Left ventricle myocardium superior (tissue), 1 donor: ENCODE measurements at places on chromosomes 3 and 15. TPM values are rescaled to one million over a fixed set of nuclear protein-coding genes. Genes with fewer than 3 reads are reported as not detected.

- DNase-seq: no peak
Observed at GRCh38 chr3:32374788-32375595, 16.7 kb upstream of the CMTM7 start.

DNA sequence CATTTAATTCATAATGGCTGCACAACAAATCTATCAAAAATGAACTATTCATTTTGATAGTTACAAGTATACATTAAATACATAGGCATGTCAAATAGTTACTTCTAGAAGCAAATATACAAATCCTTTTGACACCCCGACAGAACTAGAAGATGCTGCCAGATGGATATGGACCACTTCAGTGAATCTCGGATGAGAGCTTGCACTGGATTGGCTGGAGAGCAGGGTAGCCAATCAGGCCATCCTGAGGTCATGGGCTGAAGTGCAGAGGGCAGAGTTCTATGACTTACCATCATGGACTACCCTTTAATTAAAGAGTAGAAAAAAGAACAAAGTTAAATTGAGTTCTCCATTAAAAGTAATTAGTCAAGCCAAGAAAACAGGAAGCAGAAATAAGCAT lies 8.3 kb downstream of the CCNL1 start:
- no peak for DNase-seq

- peak; percentile 29 for DNase-seq
Observed at GRCh38 chr15:60299452-60300047, 98.2 kb downstream of the ANXA2 start.

GRCh38 chr3:27219127-27219845 lies 149.9 kb downstream of the NEK10 start:
- DNase-seq: no peak

GRCh38 chr3:57160076-57160764 lies 4.9 kb downstream of the IL17RD start:
- peak; percentile 59 for DNase-seq

DNA sequence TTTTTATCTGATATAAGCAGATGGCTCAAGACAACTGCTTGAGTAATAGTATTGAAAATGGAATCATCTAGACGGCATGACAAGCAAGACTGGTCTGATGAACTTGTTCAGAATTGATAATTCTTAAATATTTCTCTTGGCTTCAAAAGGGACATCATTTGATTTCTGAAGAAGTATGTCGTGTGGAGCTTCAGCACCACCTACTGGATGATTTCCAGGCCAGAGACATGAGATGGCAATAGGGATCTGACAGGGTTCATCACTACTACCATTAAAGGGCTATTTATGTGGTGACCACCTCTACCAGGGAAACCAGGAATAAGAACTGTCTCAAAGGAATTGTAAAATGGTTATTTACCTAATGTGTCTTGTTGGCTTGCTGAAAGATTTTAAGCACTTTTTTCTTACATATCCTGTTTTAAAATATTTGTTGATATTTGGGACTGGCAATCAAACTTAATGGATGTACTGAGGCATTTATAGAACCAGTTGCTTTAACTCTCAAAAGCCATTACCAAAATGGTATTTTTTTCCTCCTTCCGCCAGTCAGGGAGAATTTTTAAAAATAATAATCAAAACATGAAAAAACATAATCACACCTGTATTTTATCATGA lies 99.5 kb upstream of the FAM98B start:
- peak; percentile 43 for DNase-seq

DNA sequence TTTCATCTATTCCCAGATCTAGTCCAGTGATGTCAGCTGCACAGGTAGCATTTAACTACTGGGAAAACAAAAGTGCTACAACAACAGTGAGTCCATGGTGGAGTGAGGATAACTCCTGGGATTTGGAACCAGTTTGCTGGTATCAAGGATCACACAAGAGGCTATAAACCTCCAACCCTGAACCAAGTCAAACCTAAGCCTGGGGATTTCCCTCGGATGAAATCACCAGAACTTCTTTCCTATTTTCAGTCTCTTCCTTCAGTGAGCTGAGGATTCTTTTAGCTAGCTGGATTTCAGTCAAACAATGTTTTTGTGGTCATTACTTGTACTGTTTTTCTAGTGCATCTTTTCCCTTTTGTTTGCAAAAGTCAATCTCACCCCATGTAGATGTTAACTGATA lies 31.5 kb downstream of the SEC22C start:
- no peak for DNase-seq

ANKRD34C gene
- not detected for total RNA-seq

GRCh38 chr3:117811786-117812185 lies 1102.2 kb downstream of the TUSC7 start:
- no peak for DNase-seq
